Liver (tissue), 10 donors: ENCODE measurements at places on chromosomes 7 and 10.

- DNase-seq: no peak
Measured at GRCh38 chr7:66453340-66453739, 175.3 kb upstream of the KCTD7 start.

DNA sequence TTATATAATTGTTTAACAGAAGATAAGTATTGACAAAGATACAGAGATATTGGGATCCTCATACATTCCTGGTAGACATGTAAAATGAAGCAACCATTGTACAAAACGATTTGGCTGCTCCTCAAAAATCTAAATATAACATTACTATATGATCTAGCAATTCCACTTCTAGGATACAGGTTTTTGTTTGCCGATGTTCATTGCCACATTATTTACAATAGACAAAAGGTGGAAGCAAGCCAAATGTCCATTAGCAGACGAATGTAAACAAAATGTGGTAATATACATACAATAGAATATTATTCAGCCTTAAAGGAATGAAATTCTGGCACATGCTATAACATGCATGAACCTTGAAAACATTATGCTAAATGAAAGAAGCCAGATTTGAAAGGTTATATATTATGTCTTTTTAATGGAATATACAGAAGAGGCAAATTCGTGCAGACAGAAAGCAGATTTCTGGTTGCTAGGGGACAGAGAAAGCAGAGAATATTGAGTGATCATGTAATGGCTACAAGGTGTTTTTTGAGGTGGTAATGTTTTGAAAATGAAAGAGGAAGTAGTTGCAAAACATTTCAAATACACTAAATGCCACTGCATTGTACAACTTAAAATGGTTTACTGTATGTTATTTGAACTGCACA lies 44.9 kb downstream of the POLR1F start:
- no peak for DNase-seq

DNA sequence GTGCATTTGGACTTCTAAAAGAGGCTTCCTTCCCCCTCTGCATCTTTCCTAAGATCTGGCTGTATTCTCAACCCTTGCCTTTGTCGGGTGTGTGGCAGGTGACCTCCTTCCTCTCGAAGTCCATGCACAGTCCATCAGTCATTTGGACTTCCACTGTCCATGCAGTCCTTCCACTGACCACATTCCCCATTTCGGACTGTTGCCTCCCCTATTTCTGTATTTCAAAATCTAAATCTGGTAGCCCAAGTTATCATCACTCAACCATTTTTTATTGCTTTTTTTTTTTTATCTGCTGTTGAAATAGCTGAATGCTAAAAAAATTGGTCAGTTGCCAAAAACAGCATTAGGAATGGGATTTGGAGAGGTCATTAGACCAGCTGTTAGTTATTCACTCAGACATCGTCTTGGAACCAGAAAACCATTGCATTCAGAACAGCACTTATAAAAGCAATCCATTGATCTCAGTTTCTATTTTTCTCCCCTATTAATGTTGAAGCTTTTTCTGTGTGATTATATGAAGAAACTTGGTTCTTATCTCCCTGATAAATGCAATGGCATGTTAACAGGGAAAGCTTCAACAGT lies 575.6 kb downstream of the KIF20B start:
- DNase-seq: no peak

DNA sequence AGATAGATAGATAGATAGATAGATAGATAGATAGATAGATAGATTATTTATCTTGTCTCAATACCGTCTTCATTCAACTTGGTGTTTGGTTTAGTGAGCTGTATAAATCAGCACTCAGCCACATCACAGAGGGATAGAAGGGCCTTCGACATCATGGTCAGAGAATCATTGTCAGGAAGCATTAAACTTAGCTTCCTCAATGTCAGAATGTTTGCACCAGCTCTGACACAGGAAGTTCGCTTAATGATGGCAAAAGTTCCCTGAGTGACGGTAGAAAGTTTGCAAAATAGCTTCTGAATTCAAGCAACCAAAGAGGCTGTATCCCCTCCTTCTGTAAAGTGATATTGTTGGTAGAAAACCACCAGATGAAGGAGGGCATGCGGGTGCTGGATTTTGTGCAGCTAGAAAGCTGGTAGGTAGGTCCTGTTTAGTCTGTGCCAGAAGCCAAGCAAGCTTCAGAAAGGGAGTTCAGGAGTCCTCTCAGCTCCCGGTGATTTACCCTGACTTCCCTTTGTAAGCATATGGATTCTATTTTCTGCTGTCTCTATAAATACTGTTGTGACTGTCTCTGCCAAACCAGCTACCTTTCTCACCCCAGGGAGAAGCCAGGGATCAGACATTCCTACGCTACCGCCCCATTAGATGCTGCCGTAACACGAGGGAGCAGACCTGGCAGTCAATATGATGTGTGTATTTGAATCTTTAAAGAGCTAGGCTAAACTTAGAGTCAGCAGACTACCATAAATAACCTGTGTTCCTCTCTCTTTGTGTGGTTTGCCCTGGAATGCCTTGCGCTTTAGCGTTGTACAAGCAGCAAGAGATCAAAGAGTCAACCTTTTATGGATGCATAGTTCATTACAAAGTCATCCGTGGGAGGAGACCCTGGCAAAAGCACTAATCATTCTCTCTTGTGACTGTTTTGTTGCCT lies 200.5 kb upstream of the KIAA1217 start:
- no peak for DNase-seq

GRCh38 chr10:112202561-112203241 lies 19.1 kb upstream of the GPAM start:
- no peak for DNase-seq

DNA sequence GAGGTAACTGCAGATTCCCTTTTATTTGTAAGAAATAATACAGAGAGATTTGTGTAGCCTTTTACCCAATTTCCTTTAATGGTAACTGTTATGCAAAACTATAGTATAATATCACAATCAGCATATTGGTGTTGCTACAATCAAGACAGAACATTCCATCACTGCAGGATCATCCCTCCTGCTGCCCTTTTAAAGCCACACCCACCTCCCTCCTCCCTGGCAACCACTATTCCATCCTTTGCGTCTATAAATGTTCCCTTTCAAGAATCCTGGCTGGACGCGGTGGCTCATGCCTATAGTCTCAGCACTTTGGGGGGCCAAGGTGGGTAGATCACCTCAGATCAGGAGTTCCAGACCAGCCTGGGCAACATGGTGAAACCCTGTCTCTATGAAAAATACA lies 13.2 kb downstream of the ACBD7 start:
- no peak for DNase-seq

- peak; percentile 55 for DNase-seq
Measured at GRCh38 chr7:99380032-99380822, 5.7 kb downstream of the ARPC1B start.

GRCh38 chr10:99370993-99371392 lies 41.8 kb downstream of the CNNM1 start:
- DNase-seq: no peak

GRCh38 chr7:87850836-87851593 lies 25.1 kb downstream of the SLC25A40 start:
- DNase-seq: no peak

GRCh38 chr10:127498087-127498486 lies 51.0 kb upstream of the NPS start:
- DNase-seq: no peak

DNA sequence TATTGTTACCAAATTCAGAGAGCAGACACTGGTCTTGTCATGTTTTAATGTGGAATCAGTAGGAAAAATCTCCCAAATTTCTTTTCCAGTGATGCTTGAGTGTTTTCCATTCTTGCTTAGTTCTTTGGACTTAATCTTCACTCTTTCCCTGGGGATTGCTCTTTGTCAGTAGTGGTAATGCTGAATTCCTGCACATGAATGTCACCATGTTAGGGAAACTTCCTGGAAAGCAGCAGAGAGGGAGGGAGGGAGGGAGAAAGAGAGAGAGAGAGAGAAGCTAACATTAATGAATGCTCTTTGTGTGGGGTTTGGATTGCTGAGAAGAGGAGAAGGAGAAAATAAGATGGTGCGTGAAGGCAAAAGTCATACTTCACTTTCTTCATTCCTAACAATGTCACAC lies 295.3 kb upstream of the COBL start:
- no peak for DNase-seq

DNA sequence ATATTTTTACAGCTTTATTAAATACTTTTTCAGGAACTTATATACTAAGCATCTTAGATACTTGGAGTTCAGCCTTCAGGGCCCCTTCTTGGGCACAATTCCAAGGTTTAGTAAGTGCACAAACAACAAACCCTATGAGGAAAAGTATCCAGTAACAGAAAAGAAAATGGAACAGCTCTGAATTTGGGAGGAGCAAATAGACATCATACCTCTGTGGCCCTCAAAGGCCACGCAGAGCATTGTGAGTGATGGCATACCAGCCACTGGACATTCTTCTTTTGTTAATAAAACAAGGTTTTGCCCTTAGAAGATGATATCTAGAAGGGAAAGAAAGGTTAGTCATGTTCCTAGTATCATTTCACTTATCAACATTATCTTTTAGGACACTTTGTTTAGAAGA lies 46.0 kb downstream of the ST7 start:
- no peak for DNase-seq

DNA sequence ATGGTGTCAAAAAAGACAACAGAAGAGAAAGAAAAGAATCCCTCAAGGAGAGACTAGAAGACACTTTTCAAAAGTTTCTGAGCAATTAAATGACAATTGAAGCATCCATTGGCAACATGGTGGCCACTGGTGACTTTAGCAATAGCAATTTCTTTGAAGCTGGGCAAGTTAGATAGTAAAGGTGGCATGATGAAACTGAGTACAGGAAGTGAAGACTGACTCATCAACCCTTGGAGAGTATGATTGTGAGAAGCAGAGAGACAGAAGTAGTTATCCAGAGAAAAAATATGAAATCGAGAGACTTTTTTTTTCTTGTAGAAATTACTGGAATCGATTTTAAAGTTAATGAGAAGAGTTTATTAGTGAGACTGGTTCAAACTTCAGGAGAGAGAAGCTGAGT lies 52.5 kb downstream of the DGKB start:
- no peak for DNase-seq

DNA sequence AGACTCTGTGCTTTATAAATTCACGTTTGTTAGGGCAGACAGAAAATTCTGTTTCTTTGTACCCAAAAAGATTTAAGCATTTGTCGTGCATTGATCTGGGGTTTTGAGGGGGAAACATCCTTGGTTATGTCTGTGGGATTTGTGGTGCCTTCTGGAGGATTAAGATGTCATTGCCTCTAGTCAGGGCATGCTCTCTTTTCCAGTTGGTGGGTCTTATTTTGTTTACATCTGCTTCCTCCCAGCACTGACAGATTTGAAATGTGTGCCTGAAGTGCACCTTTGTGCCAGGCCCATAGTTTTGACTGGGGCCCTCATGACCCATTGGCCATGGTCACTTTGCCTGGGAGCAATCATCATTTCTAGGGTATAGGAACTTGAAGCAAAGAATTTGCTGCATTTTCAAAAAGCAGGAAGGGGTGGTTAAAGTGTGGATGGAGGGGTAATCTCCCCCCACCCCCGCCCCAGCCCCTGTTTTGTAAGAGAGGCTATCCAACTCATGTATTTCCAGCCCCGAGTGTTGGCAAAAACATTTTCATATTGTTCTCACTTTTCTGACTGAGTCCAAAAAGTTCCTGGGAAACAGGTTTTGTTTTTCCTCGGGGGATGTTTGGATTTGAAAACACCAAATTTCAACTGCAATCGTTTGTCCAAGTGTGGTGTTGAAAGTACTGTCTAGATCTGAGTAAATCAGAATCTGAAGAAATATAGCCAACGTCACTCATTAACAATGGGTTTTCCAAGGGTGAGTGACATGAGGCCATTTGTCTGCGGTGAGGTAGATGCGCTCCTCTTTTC lies 388.2 kb upstream of the GALNT17 start:
- no peak for DNase-seq

GRCh38 chr7:83502636-83503035 lies 146.3 kb downstream of the SEMA3E start:
- DNase-seq: no peak

DNA sequence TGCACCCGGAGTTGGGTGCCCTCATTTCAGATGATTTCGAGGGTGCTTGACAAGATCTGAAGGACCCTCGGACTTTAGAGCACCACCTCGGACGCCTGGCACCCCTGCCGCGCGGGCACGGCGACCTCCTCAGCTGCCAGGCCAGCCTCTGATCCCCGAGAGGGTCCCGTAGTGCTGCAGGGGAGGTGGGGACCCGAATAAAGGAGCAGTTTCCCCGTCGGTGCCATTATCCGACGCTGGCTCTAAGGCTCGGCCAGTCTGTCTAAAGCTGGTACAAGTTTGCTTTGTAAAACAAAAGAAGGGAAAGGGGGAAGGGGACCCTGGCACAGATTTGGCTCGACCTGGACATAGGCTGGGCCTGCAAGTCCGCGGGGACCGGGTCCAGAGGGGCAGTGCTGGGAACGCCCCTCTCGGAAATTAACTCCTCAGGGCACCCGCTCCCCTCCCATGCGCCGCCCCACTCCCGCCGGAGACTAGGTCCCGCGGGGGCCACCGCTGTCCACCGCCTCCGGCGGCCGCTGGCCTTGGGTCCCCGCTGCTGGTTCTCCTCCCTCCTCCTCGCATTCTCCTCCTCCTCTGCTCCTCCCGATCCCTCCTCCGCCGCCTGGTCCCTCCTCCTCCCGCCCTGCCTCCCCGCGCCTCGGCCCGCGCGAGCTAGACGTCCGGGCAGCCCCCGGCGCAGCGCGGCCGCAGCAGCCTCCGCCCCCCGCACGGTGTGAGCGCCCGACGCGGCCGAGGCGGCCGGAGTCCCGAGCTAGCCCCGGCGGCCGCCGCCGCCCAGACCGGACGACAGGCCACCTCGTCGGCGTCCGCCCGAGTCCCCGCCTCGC lies at the start of gene EGFR:
EGFR (plus strand) TSS at position 657 of the 830 bp plus-strand sequence. CDS start 261 bp downstream, outside the sequence.
- DNase-seq: peak; percentile 68

GRCh38 chr10:36475746-36476145 lies 649.7 kb upstream of the ANKRD30A start:
- no peak for DNase-seq

DNA sequence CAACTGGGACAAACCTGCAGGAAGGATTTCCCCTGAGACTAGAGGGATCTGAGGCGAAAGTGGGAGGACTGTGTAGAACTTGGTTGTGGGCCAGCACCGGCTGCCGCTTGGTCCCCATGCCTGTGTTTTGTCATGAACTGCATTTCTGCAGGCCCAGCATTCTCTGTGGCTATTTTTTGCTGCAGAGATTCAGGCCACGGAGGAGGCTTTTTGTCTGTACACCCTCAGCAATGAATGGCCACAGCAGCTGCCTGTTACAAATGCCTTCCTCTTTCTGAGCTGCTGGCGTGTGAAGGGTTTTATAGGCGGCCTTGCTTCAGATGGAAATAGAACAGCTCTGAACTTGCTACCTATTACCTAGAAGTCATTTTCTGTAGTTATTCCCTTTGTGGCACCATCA lies 164.4 kb downstream of the SH2D4B start:
- DNase-seq: no peak
